ENCODE measurements at places on chromosomes 6 and 20.
A peak's percentile ranks its signal among the peaks of the same experiment; 100 is the strongest.

- no peak for DNase-seq
Observed at GRCh38 chr6:67594366-67594765, 1040.7 kb upstream of the ADGRB3 start.

DNA sequence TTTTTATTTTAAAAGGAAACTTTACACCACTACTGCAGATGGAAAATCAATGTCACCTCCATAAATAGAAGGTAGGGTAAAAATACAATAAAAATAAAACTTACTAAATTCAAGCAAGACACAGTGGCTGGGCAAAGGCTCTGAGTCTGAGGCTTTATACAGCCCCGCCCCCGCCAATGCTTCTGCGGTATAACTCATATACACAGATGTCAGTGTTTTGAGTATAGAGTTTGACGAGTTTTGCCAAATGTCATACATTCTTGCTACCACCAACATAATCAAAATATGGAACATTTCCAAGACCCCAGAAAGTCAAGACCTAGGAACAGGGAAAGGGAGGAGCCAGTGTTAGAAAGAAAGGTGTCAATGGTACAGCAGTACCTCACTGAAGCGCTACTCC, 12.8 kb downstream of the NFATC2 start:
- no peak for DNase-seq

DNA sequence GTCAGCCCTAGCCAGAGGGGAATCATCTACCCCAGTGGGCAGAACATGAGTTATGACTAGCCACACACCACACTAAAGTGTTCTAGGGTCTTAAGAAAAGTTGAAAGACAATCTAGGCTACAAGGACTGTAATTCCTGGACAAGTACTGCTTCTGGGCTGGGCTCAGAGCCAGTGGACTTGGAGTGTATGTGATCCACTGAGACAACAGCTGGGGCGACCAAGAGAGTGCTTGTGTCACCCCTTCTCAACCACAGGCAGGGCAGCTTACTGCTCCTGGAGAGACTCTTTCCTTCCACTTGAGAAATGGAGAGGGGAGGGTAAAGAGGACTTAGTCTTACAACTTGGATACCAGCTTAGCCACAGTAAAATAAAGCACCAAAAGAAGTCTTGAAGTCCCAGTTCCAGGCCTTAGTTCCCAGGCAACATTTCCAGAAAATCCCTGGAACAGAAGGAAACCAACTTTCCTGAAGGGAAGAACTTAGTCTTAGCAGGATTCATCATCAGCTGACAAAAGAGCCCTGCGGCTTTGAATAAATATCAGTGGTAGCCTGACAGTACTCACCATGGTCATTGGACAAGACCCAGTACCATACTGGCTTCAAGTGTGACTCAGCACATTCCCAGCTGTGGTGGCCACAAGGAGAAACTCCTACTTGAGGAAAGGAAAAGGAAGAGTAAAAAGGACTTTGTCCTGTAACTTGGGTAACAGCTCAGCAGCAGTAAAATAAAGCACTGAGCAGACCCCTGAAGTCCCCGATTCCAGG, 355.1 kb upstream of the ADGRB3 start:
- no peak for DNase-seq

GRCh38 chr20:17960927-17961586, 7.5 kb downstream of the SNX5 start:
- no peak for DNase-seq

DNA sequence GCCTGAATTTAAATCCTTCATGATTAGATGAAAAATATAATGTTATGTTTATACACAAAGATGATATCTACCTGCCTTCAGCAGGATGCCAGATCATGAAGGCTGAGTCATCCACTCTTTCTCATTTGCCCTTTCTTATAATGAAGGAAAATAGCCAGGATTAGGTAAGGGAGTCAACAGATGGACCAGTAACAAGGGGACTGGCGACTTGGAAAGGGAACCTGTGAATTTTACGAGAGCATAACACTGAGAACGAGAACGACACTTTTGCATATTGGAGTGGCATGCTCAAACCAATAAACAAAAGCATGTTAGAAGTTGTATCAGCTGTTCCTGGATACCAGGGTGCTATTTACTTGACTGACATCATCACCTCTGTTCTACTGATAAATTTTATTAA, 154.0 kb downstream of the LAMP5 start:
- no peak for DNase-seq

- DNase-seq, result peak; percentile 78
Observed at GRCh38 chr6:125749173-125749864, at the start of gene HEY2. TSS of gene HEY2 (plus strand) at chr6:125749632. CDS start at chr6:125749777, 145 bp downstream.

GRCh38 chr6:134840086-134840867, 109.6 kb downstream of the ALDH8A1 start:
- no peak for DNase-seq
